CD4-positive, alpha-beta T cell treated with Interleukin-17A for 4 hours (primary cell): ENCODE measurements at places on chromosomes 7 and 10.

DNA sequence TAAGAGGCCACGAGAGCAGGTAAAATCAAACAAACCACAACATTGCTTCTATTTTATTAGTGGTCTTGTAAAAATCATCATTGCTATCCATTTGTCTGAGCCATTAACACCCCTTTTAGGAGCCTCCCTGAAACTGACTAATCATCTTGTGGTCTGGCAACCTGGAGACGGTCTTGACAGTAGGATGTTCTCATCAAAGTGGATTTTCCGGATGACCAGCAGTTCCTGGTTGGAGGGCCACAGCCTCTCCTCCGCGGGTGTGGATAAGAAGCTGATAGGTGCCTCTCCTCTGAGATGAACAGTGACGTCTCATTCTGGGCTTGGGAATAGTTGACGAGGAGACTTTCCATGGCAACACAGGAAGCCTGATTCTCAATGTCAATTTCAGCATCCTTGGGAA, 490.7 kb downstream of the TYW1 start:
- DNase-seq: no peak

DNA sequence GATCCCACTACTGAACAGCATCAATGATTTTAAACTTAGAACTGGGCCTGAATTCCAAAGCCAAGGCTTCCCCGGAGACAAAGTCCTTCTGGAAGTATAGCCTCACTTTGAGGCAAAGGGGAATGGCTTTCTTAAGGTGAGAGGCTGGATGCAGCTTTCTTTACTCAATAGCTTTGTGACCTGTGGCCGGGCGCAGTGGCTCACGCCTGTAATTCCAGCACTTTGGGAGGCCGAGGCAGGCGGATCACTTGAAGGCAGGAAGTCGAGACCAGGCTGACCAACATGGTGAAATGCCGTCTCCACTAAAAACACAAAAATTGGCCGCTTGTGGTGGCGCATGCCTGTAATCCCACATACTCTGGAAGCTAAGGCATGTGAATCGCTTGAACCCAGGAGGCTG, 3.2 kb upstream of the FGFR2 start:
- DNase-seq: no peak

DNA sequence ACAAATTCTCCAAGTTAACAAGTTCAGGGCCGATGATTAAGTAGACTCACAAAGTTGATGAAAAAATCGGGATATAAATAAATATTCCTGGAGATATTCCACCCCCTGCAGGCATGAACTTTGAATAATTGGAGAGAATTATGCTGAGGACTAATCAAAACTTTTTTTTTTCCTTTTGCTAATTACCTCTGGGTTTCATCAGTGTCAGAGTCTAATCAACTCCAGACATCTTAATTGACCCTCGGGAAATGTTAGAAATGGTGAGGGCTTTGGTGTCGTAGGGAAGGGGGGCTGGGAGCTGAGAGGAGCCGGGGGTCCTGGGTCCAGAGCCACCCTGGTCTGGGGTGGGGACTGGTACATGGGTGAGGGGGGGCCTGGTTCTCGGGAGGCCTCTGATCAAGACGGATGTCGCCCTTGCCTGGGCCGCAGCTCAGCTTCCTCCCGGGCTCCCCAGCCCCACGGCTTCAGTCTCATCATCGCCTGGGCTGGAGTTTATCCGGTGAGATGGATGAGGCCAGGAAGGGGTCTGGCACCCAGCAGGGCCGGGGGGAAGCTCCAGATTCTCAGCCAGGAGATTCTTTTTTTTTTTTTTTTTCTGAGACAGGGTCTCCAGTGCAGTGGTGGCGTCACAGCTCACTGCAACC, 30.4 kb upstream of the ELFN1 start:
- DNase-seq: no peak

DNA sequence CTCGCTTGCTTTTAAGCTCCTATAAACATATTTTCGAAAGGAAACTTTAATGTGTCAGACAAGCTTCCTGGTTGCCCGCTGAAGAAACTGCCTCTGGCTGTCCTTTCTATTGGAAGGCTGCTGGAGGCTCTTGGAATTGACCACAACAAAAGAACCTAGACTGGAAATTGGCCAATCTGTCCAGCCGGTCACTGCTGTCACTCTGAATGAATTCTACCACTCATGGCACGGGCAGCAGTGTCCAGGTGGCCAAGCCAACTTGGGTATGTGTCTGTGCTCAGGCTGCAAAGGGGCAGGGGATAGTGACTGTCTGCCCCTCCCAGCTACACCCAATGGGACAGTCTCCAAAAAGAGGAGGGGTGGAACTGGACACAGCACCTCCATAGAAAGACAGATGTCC, 57.6 kb downstream of the CDH23 start:
- DNase-seq: no peak
